ENCODE measurements at places on chromosomes 2 and 18. TPM values are rescaled to one million over a fixed set of nuclear protein-coding genes. Genes with fewer than 3 reads are reported as not detected.

Gene ITGA4
- 34.2 TPM for polyA plus RNA-seq

Gene PIEZO2
- 17.6 TPM for polyA plus RNA-seq

DNA sequence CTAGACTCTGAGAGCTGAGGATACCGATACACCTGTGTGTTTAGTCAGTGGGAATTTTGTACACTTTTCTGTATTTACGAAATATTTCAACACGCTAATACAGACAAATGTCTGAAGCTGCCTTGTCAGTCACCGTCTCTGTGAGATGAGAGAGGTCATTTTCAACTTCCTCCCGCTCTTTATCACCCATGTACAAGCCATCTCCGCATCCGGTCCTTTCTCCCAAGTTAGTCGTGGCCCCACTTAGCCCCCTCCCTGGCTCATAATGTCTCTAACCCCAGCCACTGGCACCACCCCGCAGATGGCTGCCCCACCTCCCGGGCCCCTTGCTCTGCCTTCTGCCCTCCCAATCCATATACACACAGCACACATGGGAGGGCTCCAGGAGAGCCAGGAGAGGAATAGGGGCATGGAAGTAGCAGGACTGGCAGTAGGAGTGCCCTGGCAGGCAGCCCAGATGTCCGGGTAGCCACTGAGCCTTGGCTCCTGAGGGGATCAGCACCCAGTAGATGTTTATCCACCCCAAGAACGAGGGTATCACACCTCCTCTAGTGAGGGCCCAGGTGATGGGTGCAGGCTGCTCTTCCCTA is 2.0 kb upstream of the RUFY4 start:
- DNase-seq: no peak

Gene KIF5C
- polyA plus RNA-seq: 4.0 TPM

DNA sequence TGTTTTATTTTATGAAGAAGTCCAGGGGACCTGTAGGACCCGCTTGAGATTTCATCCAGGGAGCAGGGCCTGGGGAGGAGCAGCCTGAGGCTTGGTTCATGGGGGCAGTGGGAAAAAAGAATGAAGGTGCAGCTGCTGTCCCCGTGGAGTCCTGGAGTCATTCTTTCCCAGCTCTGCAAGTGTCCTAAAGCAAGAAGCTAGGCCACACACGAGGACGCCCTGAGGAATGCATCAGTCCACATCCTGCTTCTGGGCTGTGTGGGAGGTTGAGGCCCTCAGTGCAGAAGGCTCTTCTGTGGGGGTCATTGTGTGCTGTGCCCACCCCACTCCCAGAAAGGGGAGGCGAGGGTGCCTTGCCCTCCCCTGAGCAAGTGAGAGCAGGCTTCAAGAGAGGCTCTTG is 179.9 kb upstream of the HS6ST1 start:
- no peak for DNase-seq

DNA sequence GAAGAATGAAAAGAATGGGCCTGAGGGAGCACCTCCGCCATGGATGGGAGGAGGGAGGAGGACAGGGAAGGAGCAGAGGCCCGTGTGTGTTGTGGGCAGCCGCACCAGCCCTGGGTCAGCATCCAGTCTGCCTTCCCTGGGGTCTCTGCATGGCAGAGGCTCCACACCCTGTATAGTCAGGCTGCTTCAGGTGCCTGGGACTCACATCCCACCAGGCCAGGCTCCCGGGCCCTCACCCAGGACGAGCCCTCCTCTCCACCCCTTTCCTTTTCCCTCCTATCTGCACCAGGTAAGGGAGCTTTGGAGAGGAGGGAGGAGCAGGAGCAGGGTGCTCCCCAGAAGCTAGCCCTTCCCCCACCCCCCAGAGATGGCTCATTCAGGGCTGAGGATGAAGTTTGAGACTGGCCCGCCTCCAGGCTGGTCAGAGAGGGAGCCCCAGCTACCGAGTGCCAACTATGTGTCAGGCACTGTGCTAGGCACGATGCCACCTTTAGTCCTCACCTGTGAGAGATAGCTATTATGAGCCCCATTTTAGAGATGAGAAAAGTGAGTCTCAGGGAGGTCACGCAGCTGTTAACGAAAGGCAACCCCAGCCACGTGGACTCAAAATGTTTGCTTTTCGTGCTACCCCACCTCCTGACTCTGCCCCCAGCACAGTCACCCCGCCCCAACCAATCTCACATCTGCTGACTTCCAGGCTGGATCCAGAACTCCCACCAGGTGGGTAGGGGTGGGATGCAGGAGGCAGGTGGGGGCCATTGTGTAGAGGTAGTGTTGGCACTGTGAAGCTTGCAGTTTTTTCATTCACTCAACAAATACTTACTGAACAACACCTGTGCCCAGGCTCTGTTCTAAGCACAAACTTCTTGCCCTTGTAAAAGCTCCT is 242.1 kb downstream of the DYSF start:
- DNase-seq: no peak

- DNase-seq: no peak
Observed at GRCh38 chr2:38146275-38146906, 70.4 kb upstream of the CYP1B1 start.

Gene SH3BP4
- 45.0 TPM for polyA plus RNA-seq

Gene SLC23A3
- polyA plus RNA-seq: 14.0 TPM

DNA sequence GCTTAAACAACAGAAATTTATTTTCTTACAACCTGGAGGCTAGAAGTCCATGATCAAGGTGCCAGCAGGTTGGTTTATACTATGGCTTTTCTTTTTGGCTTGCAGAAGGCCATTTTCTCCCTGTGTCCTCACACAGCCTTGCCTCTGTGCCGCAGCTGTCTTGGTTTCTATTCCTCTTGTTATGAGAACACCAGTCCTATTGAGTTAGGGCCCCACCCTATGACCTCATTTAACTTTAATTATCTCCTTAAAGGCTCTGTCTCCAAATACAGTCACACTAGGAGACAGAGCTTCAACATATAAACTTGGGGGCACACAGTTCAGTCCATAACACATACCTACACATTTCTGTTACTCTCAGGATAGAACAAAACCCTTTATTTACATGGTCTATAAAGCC is 17.3 kb upstream of the RHOB start:
- DNase-seq: no peak

GRCh38 chr2:180016937-180017336 is 9.8 kb upstream of the CWC22 start:
- no peak for DNase-seq

Data from right renal cortex interstitium (tissue), 3 donors.